ENCODE measurements at places on chromosomes 4 and X.

- no peak for DNase-seq
Measured at GRCh38 chr4:114015444-114015899, 36.0 kb upstream of the ARSJ start.

DNA sequence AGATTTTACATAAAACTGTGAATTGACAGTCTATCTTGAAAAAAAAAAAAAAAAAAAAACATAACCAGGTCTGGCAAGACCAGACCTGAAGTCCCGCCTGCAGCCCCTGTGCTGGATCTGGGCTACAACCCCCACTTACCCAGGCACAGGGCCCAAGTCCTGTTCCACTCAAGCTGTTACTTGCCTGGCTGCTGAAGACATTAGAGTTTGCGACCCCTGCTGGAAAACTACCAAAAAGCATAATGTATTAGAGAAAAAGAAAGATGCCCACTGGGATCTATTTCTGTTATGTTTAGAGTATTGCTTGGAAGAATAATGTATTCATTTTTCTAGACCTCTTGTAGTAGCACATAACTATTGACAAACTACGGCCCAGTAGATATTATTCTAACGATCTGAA is 4.7 kb downstream of the HS3ST1 start:
- DNase-seq, result peak; percentile 10

DNA sequence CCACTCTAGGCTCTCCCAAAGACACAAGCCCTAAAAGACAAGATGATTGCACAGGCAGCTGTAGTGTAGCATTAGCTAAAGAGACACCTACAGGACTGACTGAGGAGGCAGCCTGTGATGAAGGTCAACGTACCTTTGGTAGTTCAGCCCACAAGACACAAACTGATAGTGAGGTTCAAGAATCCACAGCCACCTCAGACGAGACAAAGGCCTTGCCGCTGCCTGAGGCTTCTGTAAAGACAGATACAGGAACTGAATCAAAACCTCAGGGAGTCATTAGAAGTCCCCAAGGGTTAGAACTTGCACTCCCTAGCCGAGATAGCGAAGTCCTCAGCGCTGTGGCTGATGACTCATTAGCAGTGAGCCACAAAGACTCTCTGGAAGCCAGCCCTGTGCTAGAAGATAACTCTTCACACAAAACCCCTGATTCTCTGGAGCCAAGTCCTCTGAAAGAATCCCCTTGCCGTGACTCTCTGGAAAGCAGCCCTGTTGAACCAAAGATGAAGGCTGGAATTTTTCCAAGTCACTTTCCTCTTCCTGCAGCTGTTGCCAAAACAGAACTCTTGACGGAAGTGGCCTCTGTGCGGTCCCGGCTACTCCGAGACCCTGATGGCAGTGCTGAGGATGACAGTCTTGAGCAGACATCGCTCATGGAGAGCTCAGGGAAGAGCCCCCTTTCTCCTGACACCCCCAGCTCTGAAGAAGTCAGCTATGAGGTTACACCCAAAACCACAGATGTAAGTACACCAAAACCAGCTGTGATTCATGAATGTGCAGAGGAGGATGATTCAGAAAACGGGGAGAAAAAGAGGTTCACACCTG is 306.3 kb downstream of the ANK2 start:
- DNase-seq, result peak; percentile 61

GRCh38 chr4:52982255-52982945 is 120.3 kb downstream of the RASL11B start:
- no peak for DNase-seq

DNA sequence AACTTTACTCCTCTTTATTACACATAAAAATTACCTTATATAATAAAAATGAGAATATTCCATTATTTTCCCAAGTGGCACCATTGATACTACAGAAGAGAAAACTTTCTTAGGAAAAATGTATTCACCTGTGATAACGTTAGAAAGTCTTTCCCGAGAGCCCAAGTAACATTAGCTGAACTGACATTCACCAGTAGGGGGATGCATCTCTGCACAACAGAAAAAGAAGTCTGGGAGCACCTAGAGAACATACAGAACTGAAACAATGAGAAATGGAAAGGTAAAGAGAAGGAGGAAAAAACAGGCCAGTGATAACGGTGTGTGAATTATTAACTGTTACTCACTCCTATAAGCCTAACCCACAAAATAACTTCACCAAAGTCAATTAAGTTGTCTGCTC is 423.3 kb downstream of the CENPC start:
- DNase-seq, result no peak

DNA sequence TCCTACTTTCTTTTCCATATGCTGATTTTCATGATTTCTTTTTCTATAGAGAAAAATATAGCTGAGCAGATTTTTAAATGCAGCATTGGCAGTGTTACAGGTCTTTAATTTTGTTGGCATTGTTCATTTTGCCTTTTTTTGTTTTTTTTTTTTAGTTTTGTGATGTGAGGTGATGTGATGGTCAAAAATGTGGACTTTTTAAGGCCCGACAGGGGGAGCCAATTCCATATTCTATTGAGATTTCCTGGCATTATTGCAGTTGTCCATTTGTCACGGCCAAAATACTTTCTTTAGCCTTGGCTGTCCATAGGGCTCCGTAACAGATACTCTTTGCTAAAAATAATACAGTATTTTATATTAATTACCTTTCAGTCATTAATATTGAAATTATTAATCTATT is 47.8 kb downstream of the SLIT2 start:
- DNase-seq, result no peak

DNA sequence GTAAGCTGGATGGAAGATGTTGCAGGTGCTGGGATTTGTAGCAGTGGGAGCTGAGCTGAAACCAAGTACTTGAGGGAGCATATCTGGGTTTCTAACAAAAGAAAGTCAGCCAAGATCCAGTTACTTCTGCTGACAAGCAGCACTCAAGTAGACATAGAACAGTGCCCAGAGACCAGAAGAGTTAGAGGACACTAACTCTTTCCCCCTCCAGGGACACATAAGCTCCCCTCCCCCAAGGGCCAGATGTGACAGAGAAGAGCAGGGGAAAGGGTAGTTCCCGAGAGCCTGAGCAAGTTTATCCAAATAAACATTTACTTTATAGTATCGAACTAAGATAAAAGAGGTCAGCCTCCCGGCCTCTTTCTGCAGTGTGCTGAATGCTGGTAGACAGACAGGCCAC is 12.2 kb downstream of the TRPC3 start:
- no peak for DNase-seq

- DNase-seq, result no peak
Measured at GRCh38 chr4:74097631-74098426, 1.2 kb downstream of the CXCL2 start.

DNA sequence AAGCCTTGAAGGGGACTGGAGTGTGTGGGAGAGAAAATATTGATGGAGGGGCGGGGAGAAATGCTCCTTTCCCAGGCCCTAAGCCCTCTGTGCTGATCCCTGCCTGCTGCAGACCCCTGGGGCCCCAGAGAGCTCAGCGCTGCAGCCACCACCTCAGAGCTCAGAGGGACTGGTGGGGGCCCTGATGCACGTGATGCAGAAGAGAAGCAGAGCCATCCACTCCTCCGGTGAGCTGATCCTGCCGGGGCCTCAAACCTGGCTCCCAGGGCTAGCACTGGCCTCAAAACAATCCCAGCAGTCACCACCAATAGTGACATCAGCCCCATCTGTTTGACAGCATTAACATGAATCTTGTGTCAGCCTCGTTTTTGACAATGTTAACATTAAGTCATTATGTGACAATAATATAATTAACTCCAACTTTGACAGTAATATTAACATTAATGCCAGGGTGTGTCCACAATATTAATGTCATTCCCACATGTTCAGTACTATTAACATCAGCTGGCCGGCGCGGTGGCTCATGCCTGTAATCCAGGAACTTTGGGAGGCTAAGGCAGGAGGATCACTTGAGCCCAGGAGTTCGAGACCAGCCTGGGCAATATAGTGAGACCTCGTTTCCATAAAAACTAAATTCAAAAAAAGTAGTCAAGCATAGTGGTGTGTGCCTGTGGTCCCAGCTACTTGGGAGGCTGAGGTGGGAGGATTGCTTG is 5.8 kb downstream of the WAS start:
- no peak for DNase-seq

DNA sequence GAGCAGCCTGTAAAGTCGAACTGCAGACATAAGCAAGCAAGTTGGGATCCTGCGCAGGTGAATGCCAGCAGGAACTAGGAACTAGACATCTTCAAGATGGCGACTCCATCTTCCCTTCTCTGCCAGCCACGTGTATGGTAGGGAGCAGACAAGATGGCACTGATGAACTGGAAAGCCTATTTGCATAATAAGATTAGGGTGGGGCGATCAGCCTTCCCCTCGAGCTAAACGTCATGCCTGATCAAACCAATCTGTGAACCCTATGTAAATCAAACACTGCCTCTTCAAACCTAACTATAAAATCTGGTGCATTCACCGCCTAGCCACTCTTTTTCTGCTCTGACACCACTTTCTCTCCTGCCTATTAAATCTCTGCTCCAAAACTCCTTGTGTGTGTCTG is 28.1 kb upstream of the LGI2 start:
- DNase-seq, result no peak

- DNase-seq, result no peak
Measured at GRCh38 chrX:21974011-21974385, 33.5 kb downstream of the SMS start.

DNA sequence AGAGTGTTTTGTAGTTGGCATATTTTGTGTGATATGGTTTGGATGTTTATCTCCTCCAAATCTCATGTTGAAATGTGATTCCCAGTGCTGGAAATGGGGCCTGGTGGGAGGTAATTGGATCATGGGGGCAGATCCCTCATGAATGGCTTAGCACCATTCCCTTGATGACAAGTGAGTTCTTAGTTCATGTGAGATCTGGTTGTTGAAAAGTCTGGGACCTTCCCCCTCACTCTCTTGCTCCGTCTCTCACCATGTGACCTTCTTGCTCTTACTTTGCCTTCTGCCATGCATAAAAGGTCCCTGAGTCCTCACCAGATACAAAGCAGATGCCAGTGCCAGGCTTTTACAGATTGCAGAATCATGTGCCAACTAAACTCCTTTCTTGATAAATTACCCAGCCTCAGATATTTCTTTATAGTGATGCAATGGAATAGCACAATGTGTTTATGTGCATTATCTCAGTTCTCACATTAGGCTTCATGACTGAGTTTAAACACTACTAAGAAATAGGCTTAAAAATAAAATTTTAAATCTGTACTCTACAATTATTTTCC is 1348.8 kb downstream of the STIM2 start:
- no peak for DNase-seq

- DNase-seq, result no peak
Measured at GRCh38 chr4:80062527-80062926, 10.5 kb downstream of the ANTXR2 start.

- DNase-seq, result no peak
Measured at GRCh38 chr4:76659103-76659490, 224.1 kb downstream of the SHROOM3 start.

DNA sequence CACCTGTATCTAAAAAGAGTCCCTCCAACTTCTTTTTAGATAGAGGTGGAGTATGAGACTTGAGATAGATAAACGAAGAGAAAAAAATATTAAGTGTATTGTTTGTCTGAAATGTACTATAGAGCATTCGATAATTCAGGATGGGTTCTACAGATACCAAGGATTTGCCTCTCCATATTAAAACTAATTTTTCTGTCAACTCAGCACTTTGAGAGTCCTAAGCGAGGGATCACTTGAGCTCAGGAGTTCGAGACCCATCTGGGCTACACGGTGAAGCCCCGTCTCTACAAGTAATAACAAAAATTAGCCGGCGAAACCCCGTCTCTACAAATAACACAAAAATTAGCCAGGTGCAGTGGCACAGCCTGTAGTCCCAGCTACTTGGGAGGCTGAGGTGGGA is 1.5 kb downstream of the DNAAF6 start:
- no peak for DNase-seq

GRCh38 chr4:7630568-7631287 is 196.0 kb upstream of the PSAPL1 start:
- DNase-seq, result no peak

DNA sequence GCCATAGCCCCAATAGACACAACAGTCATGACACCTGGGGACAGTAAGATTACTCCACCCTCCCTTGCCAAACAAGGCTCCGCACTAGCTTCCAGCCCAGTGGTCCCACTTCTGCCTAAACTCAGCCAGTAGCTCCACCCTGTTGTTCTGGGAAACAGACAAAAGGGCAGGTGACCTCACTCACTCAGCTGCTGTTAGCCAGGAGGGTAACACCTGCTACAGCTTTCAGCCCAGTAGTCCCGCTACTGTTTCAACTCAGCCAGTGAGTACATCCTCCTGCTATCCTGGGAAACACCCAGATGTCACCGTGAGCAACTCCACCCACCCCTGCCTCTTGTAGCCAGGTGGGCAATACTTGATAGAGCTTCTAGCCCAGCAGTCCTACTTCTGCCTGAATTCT is 162.7 kb upstream of the CPXCR1 start:
- no peak for DNase-seq

DNA sequence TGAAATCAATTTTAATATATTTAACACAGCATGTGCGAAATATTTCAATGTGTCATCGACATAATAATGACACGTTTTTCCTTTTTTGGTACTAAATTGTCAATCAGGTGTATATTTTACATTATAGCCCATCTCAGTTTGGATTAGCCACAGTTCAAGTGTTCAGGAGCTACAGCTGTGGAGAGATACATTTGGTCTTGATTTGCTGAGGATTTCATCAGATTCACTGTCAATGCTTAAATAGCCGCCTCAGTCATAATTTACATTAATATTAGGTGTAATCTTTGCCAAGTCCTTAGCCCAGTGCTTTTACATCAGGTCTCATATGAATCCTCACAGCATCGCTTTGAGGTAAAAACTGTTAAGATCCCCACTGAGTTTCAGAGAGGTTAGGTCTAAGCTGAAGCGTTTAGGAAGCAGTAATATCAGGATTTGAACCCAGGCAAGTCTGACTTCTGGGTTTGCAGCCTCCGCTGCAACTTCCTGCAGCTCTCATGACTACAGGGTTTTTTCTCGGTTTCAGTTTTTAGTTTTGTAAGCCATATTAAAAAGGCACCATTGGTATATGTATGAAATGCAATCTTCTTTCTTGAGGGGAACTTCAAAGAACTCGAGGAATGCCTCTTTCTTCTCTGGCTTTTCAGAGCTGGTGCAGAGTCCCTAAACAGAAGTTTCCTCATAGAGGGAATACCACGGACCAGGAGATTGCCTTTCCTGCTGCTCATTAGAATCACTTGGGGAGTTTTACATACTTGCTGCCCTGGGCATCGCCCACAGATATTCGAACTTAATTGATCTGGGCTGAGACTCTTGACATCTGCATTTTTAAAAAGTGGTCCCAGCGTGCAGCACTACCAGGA is 6.4 kb downstream of the MTM1 start:
- no peak for DNase-seq

DNA sequence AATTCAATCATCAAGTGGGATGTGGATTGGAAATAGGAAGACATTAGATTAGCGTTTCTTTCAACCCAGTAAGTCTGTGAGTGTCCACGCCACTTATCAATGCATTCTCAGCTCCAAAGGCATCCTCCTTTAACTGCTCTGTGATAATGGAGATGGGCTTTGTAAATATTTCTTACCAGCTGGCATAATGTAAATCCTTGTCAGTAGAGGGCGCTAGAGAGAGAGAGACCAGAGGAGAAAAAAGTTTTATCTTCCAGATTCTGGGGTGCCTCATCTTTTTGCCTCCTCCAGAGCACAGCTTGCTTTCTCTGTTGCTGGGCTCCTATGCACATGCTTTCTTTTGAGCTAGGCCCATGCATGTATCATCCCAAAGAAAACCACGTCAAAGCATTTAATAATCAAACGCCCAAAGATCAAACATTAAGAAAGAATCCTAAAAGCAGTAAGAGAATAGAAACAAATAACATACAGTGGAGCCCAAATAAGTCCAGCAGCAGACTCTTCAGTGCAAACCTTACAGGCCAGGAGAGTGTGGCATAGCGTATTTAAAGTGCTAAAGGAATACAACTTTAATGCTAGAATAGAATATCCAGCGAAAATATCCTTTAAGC is 9.6 kb upstream of the MTMR1 start:
- DNase-seq, result no peak
